ENCODE measurements at places on chromosomes 1 and 21.

GRCh38 chr1:232599178-232600041, 30.5 kb downstream of the SIPA1L2 start:
- no peak for DNase-seq

GRCh38 chr1:3386205-3387002, 68.1 kb upstream of the ARHGEF16 start:
- DNase-seq, result no peak

GRCh38 chr1:9985001-9985400, 12.0 kb upstream of the RBP7 start:
- DNase-seq, result no peak

GRCh38 chr1:28281608-28282425, 22.5 kb downstream of the SESN2 start:
- DNase-seq, result no peak

GRCh38 chr1:58197811-58198210, 348.7 kb downstream of the OMA1 start:
- no peak for DNase-seq

DNA sequence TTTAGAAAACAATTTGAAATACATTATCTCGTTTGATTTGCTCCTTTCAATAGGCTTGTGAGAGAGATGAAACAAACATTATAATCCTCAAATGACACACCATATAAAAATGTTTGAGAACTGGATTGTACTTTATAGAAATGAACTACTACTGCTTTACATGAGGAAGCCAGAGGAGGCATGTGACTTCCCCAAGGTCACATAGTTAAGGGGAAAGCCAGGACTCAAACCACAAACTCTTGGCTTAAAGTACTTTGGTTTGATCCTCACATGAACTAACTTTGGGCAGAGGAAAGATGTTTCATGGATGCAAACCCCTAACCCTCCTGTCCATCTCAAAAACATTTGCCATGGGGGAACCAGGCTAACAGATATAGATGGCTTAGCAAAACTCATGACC, 4.7 kb downstream of the ARHGEF11 start:
- no peak for DNase-seq

DNA sequence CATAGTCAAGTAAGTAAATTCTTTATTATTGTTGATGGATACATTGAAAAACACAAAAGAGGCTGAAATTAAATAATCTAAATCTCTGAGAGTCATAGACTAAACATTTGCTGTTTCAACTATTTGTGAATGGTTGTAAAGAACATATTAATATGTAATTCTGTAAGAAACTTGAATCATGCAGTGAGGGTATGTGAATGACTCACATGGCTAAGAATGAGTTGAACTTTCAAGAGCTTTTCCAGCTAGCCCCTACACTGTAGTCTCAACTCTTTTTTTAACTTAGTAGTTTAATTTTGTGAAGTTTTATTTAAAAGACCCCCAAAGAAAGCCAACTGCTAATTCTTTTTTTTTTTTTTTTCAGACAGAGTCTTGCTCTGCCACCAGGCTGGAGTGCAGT, 588.1 kb downstream of the DPYD start:
- no peak for DNase-seq
